ENCODE measurements at places on chromosomes 6 and 20.

DNA sequence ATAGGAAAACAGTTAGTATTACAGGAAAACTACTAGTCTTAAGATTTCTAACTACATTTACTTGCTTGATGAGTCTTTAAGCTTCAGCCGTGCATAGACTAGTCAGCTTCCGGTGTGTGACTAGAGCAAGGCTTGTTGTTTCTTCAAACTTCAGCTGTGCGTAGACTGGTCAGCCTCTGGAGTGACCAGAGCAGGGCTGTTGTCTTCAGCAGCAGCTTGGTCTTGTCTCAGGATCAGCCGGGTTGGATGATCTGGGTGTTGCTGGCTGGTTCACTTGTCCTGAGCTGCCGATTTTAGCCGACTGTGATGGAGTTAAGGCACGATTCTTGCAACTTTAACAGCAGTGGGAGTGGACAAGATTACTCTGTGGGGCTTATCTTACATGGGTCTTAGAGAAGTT, 44.7 kb downstream of the HLA-C start:
- DNase-seq: no peak

DNA sequence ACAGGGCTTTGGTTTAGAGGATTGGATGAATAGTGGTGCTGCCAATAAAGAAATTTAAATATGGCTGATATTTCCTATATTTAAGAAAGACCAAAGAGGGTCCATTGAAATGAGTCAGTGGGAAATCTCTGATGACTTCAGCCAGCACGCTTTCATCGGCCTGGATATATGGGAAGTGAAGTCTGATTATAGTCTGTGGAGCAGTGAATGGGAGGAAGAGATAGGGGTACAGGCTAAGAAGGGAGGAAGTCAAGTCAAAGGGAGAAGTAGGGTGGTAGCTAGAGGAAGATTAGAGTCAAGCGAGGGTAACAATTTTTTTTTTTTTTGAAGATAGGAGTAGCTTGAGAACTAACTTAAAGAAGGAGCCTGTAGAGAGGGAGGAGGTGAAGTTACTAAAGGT, 22.7 kb downstream of the SLC16A10 start:
- DNase-seq: no peak

DNA sequence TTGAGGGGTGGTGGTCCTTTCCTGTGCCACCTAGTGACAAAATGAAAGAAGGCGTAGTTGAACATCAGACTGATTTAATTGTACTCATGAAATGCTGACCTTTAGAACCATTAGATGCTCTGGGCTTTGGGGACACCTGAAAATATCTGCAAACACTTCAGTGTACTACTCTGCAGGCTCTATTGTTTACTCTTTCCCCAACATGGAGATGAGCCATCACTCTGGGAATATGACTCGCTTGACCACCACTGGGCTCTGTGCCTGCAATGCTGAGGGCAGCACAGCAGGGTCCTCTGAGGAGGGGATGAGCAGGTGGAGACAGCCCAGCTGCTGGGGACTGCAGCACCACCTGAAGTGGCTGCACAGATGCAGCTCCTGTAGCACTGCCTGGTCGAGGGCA, 74.8 kb upstream of the SLC24A3 start:
- DNase-seq: no peak

- DNase-seq: no peak
Measured at GRCh38 chr20:38471987-38472512, 593 bp upstream of the RALGAPB start.

DNA sequence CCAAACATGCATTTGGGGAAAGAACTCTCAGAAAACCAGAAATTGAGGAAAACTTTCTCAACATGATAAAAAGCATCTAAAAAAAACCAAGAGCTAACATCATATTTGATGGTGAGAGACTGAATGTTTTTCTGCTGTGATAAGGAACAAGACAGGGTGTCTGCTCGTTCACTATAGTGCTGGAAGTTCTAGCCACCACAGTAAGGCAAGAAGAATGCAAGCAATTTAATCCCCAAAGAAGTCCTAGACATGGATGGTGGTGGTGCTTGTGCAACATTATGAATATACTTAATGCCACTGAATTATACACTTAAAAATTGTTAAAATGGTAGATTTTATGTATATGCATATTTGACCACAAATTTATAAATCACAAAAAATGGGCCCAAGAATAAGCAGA, 53.4 kb downstream of the LYRM2 start:
- no peak for DNase-seq

DNA sequence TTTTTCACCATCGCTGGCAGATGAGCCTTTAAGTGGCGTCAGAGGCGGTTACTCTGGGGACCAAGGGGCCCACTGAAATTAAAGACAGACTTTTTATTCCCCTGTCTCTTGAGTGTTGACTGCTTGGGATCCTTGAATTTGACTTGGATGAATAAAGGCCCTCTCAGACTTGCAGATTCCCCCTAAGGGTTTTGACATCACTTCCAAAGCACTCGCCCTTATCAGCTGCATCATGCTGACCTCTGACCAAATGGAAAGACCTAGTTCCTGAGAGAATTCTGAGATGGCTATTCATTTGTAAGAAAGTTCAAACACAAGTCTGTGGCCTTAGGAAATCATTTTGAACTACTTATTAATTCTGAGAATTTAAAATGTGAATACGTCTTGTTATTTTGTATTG, 13.5 kb upstream of the MOXD1 start:
- DNase-seq: no peak

DNA sequence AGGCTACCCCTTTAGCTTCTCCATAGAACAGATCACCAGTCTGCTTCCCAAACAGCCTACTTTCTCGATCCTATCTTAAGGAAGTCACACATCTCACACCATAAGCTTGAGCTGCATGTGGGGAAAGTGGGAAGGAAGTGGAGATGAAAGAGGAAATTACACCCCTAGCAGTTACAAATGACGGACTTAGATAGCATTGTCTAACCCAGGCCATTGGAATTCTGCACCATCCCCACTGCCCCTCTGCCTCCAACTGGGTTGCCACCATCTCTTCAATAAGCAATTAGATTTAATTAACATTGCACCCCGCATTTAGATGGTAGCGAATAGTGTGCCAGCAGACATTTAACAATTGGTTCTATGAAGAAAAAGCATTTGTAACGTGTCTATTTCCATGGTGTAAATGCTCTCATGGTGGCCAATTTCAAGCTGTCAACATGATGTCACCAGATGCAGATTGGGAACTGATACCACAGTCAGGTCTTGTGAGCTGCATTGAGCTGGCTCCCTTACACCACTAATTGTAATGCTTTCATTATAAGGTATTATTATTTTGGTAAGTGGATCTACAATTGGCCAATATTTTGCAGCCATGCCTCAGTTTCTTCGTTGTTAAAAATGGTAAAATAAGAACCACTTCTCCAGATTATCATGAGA, 124.7 kb downstream of the CD24 start:
- DNase-seq: no peak

- DNase-seq: no peak
Measured at GRCh38 chr20:50333812-50334211, 143.2 kb downstream of the CEBPB start.

DNA sequence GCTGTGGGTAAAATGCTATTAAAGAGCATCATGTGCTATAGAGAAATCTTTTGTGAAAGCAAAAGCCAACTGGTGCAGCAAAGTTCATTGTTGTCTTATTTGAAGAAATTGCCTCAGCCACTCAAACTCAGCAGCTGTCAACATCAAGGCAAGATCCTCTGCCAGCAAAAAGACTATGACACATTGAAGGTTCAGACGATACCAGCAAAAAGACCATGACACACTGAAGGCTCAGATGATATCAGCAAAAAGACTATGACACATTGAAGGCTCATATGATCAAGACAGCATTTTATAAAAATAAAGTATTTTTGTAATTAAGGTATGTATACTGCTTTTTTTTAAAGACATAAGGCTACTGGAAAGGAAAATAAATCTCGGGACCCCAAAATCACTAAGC, 118.4 kb upstream of the RUNX2 start:
- DNase-seq: no peak

DNA sequence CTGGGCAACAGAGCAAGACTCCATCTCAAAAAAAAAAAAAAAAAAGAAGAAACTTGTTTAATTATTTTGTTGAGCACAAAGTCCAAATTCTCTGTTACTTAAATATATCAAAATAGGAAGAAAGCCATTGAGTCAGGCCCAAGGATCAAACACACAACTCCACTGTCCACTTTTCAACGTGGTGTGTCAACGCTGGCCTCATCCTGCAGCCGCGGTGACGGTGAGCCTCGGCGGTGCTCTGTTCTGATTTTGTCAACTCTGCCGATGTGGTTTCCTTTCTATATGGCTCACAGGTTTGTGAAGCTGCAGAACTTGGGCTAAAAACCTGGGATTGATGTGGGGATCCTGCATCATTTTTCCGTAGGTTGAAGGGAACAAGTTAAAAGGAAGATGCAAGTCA, 3.2 kb upstream of the SMOC2 start:
- no peak for DNase-seq

GRCh38 chr6:139159016-139159415, 24.1 kb downstream of the HECA start:
- DNase-seq: no peak

DNA sequence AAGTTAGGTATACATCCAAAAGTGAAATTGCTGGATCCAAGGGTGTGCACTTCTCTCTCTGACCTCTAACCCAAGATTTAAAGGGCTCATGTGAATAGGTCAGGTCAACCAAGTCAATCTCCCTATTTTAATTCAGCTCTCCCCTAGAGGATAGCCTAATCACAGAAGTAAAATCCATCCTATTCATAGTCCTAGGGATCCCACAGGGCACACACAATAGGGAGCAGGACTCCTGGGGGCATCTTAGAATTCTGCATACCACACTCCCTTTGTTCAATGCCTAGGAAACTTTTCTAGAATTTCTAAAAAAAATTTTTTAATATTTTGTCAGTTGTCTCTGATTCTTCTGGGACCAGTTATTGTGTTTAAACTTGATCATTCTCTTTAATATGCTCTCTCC, 35.1 kb downstream of the CST9L start:
- DNase-seq: no peak

- peak; percentile 13 for DNase-seq
Measured at GRCh38 chr20:37360391-37361115, 14.6 kb downstream of the SRC start.

DNA sequence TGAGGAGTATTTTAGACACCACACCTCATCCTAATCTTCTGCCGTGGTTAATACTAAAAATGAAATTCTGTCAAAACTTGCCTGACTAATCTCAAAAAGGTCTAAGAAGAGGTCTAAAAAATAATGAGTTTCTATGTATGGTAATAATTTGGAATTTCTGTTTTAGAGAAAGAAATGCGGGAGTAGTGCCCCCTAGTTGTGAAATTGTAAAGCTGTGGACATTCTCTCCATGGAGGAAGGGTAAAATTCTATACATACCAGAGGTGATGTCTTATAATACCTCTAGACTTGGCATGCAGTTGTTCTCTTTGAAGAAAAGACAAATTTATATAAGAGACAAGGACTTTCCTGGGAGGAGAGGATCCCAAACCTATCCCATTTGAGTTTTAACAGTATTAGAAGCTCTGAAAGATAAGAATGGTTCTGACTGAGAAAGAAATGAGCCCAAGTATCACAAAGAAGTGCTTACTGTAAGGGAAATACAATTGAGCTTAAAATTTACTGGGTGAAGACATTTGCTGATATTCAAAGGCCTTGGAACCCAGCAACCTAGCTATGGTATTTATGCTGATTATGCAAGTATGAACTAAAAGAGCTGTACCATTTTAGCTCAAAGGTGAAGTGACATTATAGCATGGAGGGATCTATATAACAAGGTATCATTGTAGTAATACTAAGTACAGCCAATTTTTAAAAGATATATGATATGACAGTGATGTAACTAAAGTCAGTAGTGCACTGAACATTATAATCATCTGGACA, 5.1 kb upstream of the EPHA7 start:
- no peak for DNase-seq

DNA sequence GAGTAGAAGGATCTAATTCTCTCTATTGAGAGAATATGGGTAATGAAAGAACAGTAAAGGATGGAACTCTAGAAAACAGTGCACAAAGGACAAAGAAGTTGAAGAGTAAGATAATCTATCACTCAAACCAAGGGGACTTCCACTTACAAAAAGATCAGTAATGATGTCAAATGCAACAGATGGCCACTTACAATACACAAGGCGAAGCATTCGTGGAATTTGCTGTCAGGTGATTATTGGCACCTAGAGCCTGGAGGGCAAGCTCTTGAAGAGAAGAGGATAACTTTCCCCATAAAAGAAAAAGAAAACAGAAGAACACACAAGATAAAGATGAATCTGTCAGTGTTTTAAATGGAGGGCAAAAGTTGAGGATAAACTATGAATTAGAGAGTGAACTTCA, 256.0 kb upstream of the TCF21 start:
- no peak for DNase-seq

DNA sequence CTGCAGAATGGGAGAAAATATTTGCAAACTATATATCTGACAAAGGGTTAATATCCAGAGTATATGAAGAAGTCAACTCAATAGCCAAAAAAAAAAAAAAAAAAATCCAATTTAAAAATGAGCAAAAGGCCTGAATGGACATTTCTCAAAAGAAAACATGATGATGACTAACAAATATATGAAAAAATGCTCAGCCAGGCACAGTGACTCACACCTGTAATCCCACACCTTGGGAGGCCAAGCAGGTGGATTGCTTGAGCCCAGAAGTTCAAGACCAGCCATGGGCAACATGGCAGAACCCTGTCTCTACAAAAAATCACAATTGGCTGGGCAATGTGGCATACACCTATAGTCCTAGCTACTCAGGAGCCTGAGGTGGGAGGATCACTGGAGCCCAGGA, 2.1 kb upstream of the ECHDC1 start:
- DNase-seq: no peak

GRCh38 chr6:30424549-30424948, 64.8 kb upstream of the HLA-E start:
- no peak for DNase-seq

DNA sequence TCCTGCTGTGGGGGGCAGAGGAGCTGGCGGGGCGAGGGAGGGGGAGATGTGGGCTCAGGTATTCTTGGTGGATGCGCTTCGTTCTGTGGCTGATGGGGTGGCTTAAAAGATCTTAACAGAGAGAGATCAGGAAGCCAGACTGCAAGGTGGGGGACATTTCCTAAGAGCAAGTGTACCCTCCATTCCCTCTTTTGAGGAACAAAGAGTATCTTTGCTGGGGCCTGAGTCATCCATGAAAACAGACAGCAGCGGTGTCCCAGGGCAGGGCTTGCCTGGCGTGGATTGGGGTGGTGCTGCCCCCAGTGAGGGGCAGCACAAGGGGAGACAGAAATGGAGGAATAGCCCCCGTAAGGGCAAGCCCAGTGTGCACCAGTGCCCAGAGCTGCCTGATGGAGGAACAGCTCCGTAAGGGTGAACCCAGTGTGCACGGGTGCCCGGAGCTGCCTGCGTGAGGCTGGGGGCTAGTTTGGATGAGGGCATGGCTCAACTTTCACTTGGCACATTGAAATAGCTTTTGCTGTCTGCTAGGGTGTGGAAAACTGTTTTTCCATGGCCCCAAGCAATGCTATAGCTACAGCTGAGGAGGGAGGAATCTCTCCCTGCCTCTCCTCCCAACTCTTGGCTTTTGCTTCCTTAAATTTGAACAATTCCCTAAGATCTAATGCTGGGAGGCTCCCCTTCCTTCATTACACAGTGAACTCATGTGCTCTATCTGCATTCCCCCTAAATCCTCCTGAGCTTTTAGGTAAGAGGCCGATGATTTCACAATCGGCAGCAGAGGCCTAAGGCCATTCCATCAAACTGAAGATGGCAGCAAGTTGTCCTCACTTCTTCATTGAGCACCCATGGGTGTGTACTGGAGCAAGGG, 12.9 kb downstream of the MAPK13 start:
- DNase-seq: no peak

- DNase-seq: no peak
Measured at GRCh38 chr6:160000280-160000704, 31.4 kb downstream of the IGF2R start.
